ENCODE measurements at places on chromosomes 7 and 10.

- no peak for DNase-seq
Observed at GRCh38 chr7:106039486-106040060, 72.5 kb downstream of the SYPL1 start.

DNA sequence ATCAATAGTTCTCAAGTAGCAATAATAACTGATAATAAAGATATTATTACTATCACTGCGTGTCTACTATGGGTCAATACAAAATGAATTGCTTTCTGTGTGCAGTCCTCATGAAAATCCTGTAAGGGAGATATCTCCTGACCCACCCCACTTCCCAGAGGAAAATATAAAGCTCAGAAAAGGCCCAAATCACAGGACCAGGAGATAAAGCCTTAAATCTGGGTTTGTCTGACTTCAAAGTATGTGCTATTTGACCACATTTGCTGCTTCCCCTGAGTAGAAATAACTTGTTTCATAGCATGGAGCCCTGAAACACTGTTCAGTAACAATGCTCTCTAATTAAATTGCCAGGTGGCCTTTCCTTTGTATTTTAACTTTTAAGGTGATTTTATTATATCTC lies 174.1 kb downstream of the JAZF1 start:
- no peak for DNase-seq

GRCh38 chr7:76302347-76303201 lies at the start of gene HSPB1:
TSS of gene HSPB1 (plus strand) at chr7:76302673. CDS start at chr7:76302713, 40 bp downstream.
- DNase-seq = peak; percentile 51

DNA sequence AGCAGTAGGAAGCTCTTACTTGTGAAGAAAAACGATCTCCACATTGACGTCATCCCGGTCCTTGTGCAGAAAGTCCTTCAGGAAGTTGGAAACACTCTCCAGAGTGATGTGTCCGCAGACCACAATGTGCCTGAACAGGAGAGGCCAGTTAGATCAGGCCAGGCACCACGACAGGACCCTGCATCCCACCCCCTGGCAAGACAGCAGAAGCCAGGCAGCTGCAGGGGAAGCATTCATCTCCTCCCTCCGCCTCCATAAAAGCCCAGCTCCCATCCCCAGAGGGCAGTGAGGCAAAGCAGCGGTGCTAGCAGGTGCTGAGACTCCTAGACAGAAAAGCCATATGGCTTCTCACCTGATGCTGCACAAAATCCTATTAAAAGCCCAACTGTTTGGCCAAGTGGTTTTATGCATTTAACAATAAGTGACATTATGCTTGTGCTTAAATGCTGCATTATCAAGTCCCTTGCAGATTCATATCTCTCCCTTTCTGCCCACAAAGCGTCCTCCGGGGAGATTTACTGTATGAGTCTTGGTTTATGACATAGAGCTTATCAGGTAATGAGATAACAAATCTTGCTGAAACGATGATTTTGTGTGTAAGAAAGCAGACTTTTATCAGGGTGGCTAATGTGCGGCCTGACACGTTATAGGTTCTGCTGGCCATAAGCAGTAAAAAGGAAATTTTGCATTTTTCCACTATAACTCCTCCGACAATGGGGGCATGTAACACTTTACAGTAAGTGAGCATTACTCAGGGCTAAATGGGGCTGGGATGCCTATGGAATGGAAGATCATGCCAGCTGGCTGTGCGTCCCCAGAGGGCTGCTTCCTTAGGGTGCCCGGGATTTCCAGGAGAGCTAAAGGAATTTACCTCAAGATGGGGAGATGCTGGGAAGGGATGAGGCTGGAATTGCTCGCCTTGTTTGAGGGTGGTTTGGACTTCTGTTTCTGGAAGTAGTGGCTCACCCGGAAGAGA lies 546.9 kb downstream of the KCNMA1 start:
- no peak for DNase-seq

DNA sequence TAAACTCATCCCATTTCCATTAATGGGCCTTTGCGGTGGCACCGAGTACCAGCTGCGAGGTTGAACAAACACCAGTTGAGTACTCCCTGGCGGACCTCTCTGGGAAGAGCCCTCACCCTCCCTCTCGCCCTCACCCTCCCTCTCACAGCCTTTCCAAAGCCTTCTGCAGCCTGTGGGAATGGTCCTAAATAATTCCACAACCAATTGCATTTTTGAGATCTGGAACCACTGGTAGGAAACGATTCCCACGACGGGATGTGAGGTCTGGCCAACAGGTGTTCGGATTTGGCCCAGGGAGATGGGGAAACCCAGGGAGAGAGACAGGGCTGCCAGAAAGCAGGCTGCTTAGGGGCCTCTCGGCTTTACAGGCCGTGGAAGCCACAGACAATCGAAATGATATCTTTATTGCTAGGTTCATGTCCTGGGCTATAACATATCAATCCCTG lies 5.3 kb downstream of the PTF1A start:
- DNase-seq = no peak

GRCh38 chr10:35640474-35640873 lies 1.6 kb downstream of the FZD8 start:
- DNase-seq = peak; percentile 61

DNA sequence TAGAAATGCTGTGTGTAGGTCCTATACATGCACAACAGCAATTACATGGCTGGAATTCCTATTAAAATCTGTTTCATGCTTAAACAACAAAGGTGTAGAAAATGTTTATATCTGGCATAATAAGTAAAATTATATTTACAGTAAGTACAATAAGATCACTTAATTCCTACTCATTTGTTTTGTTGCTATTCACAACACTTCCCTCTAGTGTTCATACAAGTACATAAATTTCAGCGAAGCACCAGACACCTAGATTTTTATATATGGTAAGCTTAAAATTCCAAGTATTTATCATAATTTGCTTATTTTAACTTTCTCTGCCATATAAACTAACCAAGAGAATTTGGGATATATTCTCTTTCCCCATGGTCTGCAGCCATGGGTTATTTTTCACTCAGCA lies 51.8 kb upstream of the ANK3 start:
- DNase-seq = no peak

DNA sequence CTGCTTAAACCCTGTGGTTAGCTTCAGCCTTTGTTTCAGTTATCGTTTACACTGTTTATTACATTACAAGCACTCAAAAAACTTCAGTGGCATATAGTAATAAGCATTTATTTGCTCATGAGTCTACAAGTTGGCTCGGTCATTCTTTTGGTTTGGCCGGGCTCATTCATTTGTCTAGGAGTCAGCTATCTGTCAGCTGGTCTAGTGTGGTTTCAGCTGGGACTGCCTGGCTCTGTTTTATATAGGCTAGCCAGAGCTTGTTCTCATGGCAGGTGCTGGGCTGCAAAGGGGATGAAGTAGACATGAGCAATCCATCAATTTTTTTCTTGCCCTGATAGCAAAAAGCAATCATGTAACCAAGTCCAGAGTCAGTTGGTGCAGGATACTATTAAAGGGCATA lies 103.6 kb downstream of the MKLN1 start:
- no peak for DNase-seq
